ENCODE measurements at places on chromosomes 11 and 22.

- DNase-seq, result no peak
These were observed 16.7 kb upstream of the UCP3 start for GRCh38 chr11:74025467-74026166.

GRCh38 chr22:26565181-26565580 lies 24.8 kb downstream of the TPST2 start:
- DNase-seq, result no peak

- DNase-seq, result peak; percentile 45
These were observed 3.8 kb downstream of the GAS2L1 start for GRCh38 chr22:29310065-29310862.

GRCh38 chr11:13339195-13340153 lies 61.9 kb downstream of the BMAL1 start:
- no peak for DNase-seq

DNA sequence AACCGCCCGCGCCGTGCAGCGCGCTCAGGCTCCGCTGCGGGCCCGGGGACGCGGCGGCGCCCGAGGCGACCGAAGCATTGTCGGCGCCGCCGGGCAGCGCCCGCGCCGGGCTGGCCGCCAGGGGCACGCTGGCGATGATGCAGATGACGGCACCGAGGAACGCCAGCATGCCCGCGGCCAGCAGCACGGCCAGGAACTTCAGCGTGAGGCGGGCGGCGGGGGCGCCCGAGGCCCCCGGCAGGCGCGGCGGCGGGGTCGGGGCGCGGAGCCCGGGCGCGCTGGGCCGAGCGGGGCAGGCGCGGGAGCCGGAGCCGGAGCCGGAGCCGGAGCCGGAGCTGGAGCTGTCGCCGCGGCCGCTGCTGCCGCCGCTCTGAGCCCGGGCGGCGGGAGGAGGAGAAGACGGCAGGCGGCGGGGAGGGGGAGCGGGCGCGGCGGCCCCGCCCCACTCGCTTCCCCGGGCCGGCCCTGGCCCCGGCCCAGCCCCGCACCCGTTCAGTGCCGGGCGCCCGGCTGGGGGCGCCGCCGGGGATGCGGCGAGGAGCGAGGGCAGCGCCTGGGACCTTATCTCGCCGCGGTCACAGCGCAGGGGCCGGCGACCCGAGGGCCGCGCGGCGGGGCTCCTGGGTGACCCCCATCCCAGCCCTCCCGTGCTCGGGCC lies at the start of gene NPTXR:
NPTXR (minus strand) TSS at position 372 of the 658 bp plus-strand sequence.
- DNase-seq, result peak; percentile 40

DNA sequence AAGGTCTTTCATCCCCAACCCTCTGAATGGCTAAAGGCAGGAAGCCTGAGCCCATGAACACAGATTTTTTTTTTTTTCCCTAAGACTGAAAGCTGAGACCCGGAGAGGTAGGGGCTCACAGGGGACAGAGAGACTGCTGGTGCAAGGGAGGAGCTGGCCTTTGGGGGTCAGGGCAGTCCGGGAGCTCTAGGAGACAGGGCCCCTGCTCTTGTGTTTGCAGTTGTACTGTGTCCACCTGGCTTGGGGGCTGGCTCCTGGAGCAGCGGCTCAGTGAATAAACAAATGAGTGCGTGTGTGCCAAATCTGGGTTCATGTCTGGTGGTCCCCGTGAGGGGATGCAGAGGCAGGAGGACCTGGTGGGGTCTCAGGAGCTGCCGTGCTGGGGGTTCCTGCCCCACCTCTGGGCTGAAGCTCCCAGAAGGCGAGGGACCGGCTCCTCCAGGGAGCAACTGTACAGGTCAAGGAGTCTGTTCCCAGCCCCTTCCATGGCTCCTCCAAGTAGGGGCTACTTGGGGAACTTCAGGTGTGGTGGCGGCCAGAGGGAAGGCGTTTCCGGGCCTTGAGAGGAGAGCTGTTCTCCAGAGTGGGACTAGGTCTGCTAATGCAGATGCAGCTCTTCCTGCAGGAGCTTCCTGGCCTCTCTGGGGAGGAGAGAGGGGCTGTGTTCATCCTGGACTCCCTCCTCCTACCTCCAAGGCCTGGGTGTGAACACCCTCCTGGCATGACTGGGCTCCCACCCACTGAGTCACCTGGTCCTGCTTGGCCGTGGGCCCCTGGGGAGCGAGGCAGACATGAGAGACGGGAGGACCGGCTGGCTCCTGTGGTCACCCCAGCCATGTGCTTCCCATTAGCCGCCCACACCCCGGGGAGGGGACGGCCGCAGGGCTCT lies 57.6 kb downstream of the FBXO7 start:
- DNase-seq, result peak; percentile 26
